ENCODE measurements at places on chromosomes 7 and 10. TPM values are rescaled to one million over a fixed set of nuclear protein-coding genes. Genes with fewer than 3 reads are reported as not detected.

DNA sequence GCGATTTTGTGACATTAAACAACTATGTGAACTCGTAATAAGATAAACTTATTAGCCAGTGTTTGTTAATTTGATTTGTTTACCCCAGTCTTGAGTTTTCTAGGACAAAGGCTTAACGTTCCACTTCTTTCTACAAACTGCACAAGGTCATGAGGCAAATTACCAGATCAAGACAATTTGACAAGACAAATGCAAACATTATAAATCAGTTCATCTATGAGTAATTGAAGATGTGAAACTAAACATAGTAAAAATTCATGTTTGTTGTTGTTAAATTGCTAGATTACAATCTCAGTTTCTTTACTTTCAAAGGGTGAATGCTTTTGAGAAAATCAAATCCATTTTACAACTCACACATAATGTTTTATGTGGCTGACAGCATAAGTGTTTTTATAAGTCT is 13.4 kb upstream of the ZNF804B start:
- no peak for DNase-seq

DNA sequence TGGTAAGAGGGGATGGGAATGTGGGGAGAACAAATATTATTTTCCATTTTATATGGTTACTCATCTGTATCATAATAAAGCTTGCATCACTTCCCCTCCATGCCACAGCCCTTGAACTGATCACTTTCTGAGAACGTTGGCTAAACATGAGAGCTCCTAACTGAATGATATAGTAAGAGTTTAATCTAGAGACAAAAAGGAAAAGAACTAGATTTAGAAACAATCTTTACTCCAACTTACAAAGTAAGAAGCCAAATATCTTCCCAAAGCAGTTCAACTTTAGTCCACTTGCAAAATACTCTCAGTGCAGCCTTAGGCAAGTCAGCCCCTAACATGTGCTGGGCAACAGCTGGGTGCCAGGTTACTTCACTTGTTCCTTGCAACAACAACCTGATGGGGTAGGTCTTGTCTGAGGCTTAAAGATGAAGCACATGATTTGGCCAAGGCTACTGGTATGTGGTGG is 20.3 kb downstream of the SMURF1 start:
- DNase-seq, result no peak

The FGF8 gene
- not detected for total RNA-seq

- no peak for DNase-seq
These were observed 451.5 kb upstream of the SORCS1 start for GRCh38 chr10:107616031-107616430.

The ADIRF gene
- not detected for total RNA-seq

The LIPJ gene
- total RNA-seq, result not detected

GRCh38 chr10:58662314-58662713 is 149.6 kb downstream of the BICC1 start:
- DNase-seq, result peak; percentile 33

- no peak for DNase-seq
These were observed 23.6 kb downstream of the DAGLB start for GRCh38 chr7:6423942-6424701.

- DNase-seq, result no peak
These were observed 479.3 kb upstream of the KLF6 start for GRCh38 chr10:4264209-4264865.

DNA sequence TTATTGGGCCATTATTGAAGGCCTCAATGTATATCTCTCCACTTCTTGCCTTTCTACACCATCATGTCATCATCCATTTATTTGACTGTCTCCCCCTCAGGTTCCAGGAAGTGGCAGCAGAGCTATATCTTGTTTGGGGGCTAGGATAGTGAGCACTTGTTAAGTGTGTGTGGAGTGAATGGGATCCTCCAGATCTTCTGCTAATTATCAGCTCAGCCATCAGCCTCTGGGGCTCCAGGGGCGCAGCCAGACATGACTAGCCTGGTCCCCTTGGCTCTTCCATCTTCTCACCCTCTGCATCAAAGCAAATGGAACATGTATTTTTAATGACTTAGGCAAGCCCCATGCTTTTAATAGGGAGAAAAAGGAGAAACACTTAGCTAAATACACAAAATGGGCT is 176.5 kb downstream of the ARHGAP12 start:
- no peak for DNase-seq

DNA sequence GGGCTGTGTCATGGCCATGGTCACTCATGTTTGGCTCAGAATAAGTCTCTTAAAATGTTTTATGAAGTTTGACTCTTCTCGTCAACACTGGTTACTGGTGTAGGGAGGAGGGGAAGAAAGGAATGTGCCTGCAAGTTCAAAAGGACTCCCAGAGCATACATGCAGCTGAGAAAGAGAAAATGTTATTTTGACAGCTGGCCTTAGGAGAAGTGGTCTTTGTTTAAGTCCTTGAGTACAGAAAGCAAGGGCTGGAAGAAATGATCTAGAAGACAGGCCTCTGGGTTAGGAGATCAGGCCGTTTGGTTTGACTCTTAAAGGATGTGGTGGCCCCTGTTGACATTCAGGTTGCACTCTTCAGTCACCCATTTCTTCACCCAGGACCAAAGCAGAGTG is 245.5 kb downstream of the REEP3 start:
- no peak for DNase-seq

The VAX1 gene
- total RNA-seq, result not detected

The INTS1 gene
- total RNA-seq, result 15.5 TPM

DNA sequence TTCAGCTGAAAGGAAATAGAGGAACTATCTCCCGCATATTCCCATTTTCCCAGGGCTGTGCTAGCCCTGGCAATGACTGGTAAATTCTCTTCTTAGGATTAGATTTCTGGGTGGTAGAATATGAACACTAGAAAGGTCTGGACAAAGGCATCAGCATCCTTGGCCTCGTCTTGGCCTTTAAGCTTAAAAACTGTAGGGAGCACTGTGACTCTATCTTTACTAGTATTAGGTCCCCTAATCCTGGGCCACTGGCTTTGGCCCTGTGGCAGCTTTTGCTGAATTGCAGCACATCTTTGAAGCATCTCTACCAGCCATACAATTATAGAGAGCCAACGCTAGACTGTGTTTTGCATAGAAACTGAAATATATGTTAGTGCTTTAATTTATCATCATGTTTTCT is 41.5 kb upstream of the EBLN1 start:
- no peak for DNase-seq

The PKD2L1 gene
- not detected for total RNA-seq

The CYREN gene
- 41.6 TPM for total RNA-seq

DNA sequence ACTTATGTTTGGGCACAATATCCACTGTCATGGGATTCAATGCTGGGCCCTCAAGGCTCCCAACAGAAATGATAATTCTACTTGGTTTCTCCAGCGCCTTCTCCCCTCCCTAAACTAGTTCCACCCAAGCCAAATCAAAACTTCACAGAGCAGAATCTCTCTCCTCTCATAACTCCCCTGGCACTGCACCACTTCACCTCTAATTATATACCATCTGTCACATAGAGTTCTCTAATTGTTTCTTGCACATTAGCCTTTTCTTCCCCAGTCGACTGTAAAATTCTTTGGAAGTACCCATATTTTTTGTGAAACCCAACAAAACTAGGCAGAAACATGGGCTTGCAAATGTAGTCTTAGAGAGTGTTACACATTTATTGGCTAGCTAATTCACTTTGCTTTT is 8.1 kb downstream of the SGMS1 start:
- DNase-seq, result no peak

- DNase-seq, result no peak
These were observed 1692.0 kb downstream of the REEP3 start for GRCh38 chr10:65213170-65213569.

DNA sequence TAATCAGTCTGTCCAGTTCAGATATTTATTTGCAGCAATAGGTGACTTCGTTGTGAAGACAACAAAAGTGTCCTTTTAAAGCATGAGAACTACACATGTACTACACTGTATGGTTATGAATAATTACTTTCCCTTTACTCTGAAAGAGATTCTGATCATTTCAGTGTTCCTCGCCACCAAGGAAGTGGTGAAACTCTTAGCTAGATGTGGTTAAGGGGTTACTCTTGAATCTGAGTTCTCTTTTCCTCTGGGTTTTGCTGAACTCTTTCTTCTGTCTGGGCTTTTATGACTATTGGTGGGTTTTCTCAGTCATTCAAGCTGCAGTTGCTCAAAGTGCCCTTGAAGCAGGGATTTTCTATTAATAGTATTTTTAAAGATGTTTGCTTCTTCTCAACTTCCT is 127.9 kb upstream of the SEM1 start:
- no peak for DNase-seq

DNA sequence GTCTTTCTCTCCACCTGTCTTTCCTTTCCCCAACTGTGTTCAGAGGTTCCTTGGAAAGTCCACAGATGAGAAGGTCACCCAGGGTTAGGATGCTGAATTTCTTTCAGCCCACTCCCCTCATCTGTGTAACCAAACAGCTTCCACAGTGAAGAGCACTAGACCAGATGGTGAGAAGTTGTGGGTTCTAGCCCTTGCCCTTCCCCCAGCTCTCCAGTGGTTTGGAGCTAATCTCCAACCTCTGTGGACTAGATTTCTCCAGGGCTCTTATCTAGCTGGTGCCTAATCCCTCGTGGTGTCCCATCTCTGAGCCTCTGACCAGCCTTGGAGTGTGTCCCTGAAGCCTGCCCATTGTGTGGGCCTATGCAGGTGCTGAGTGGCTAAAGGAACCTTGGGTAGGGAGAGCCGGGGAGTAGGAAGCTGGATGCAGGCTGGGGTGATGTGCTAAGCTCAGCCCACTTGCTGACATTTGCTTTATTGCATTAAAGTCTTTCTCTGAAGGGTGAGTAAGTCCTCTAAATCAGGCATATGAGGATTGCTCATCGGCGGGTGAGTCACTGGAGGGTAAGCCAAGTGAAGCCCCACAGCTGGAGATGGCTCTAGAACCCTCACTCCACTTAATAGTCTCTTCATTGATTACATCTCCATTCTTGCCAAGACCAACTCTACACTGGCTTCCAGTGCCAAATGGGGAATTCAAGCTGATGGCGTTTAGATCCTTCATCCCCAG is 14.9 kb downstream of the DUSP5 start:
- peak; percentile 54 for DNase-seq

DNA sequence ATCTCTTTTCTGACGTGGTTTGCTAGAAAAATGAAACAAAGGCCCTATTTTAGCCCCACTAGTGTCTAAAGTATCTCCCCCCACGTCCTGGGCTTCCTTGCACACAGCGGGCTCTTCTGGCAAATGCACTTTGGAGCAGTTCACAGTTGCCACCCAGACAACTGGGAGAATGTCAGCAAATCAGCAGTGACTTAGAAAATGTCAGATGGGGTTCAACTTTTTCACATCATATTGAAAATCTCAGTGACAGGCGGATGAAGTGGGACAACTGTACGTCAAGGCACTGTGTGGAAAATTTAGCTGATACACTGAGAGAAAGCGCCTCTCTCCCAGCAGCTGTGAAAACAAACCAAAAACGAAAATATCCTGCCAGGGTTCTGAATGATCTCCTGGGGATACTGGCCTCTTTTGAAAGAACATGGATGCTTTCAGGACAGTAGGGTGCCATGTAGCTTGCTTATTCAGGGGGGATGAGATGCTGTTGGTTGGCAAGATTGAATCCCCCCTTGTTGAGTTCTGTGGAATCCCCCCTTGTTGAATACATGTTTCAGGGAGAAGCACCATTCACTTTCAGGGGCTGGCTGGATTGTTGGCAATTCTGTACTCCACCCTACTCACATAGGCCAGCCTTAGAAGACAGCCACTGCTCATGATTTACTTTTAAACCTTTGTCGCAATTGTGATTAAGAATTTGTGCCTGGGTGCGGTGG is 372.8 kb upstream of the CELF2 start:
- DNase-seq, result no peak

GRCh38 chr10:56269181-56269580 is 91.9 kb downstream of the ZWINT start:
- DNase-seq, result no peak

The ELN gene
- total RNA-seq, result 58.1 TPM

The CNPY1 gene
- total RNA-seq, result not detected

DNA sequence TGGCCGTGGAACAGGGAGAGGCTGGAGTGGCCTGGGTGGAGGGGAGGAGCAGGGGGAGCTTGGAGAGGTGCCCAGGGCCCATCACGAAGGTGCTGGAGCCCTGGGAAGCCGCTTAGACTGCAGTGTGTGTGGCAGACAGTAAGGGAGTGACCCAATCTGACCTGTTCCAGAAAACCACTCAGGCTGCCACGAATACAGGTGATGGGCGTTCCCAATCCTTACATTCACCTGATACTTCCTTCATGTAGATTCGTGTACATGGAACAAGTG is 161.7 kb downstream of the SVIL start:
- no peak for DNase-seq

DNA sequence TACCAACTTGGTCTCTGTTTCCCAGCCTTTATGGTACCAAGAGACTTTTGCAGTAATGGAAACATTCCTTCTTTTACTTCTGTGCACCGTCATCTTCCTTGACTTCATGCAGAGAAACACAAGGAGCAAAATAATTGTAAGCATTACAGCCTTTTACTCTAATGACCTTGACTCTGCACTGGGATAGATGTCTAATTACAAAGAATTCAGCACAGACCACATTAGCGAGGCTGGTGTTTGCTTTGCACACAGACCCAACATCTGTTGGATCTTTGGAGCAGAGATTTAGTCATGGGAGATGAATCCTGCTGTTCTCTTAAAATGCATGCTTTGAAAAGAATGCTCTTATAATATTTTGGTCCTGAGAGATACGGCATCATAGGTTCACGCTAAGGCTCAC is 261.6 kb downstream of the TWIST1 start:
- DNase-seq, result no peak

The GDF10 gene
- 2.3 TPM for total RNA-seq
